NCI-H526 treated with DMSO at 0.1 percent for 48 hours (cell line): ENCODE measurements at places on chromosomes 3 and 15.

- no peak for DNase-seq
Measured at GRCh38 chr15:89770041-89770440, 6.1 kb upstream of the MESP2 start.

GRCh38 chr15:51298620-51299019 lies 39.8 kb downstream of the CYP19A1 start:
- DNase-seq, result no peak

- DNase-seq, result no peak
Measured at GRCh38 chr3:101300073-101300472, 20.3 kb downstream of the IMPG2 start.

GRCh38 chr3:130979117-130979516 lies 47.5 kb downstream of the ASTE1 start:
- DNase-seq, result no peak

- DNase-seq, result no peak
Measured at GRCh38 chr3:45153658-45154437, 7.7 kb upstream of the CDCP1 start.

DNA sequence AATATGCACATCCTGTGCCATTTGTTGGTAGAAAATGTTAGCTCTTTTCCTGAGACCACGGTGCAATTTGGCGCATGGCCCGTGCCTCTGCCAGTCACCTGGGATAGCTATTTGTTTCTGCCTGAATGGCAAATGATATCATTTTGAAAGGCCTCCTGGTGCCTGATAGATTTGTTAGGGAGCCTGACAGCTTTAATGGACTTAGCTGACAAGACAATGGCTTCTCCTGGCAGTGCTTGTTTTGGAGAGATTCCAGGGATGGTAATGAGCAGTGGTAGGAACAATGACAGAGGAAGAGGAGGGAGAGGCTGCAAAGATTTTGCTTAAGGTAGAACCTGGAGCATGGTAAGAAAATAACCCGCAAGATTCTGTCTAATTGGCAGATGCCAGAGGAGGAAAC lies 268.5 kb downstream of the CLSTN2 start:
- peak; percentile 53 for DNase-seq
